Substantia nigra (tissue), 51 donors: ENCODE measurements at places on chromosomes 11 and 22.

GRCh38 chr11:115699733-115700132 is 195.5 kb upstream of the CADM1 start:
- DNase-seq, result no peak

DNA sequence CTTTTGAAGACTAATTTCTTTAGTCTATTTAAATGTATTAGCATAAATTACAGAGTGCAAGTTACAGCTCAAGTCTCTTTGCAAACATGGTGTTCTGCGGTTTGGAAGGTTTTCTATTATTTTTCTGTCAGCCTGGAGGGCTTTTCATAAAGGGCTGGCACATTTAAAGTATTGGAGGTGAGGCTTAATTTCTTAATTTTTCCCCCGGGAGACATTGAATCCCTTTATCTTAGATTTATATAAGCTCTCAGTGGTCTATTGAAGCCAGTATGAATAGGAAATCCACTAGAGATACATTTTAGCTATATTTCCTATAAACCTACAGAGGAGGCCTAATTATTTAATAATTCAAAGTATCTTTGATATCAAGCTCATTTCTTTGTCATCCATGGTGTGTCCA is 102.7 kb upstream of the CLPB start:
- no peak for DNase-seq

GRCh38 chr11:2826679-2827056 is 58.9 kb downstream of the CDKN1C start:
- peak; percentile 50 for DNase-seq

DNA sequence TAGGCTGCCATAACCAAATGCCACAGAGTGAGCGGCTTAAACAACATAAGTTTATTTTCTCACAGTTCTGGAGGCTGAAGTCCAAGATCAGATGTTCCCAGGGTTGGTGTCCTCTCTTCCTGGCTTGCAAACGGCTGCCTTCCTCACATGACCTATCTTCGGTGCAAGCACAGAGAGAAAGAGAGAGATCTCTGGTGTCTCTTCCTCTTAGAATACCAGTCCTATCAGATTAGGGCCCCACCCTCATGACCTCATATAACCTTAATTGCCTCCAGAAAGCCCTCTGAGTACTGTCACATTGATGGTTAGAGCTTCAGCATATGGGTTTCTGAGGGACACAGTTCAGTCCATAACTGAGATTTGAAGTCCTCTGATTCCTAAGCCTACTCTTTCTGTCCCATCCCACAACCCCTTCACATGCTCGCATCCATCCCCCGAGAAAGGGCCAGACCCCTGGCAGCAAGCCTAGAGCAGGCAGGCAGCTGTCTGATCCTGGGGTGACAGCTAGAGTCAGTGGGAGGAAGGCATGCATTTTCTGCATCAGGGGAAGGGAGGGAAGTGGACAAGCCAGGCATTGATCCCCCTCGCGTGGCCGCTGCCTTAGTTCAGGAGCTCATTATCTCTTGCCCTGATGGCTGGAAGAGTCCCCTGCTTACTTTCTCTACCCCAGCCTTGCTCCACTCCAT is 114.1 kb downstream of the FAR1 start:
- no peak for DNase-seq

DNA sequence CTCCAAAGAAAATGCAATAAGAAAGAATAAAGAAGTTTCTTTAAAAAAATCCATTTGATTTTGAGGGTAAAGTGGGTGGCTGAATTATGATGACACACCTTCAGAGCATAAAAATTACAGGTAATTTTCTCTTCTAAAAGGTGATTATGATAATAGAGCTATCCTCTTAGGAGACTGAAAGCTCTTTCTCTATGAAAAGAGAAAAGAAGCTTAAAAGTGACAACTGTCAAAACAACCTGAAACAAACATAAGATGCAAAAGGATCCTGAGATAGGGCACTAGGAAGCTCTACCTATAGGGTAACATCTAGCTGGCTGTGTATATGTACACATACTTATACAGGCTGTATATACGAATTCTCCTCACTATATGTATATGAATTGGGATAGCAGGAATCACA is 270.2 kb downstream of the GUCY1A2 start:
- no peak for DNase-seq
